Mesothelial cell of epicardium (in vitro differentiated cells): ENCODE measurements at places on chromosomes 2 and 18. TPM values are rescaled to one million over a fixed set of nuclear protein-coding genes. Genes with fewer than 3 reads are reported as not detected.
A peak's percentile ranks its signal among the peaks of the same experiment; 100 is the strongest.

Gene NETO1
- total RNA-seq: not detected in 3 replicates

Gene FIGN
- 11.5 to 12.6 TPM (median 11.9 TPM) in 3 replicates for total RNA-seq

Gene SPATA3
- total RNA-seq: not detected in 3 replicates

Gene ITGA6
- total RNA-seq: 32.3 to 40.5 TPM (median 33.3 TPM) in 3 replicates

Gene CYB5A
- 36.5 to 46.5 TPM (median 37.6 TPM) in 3 replicates for total RNA-seq

Gene GPR55
- total RNA-seq: not detected in 3 replicates

Gene NEU4
- 0.87 to 1.8 TPM (median 1.7 TPM) in 3 replicates for total RNA-seq

Gene CROCC2
- total RNA-seq: 0.16 to 0.32 TPM (median 0.16 TPM) in 3 replicates

Gene DNAJC5G
- total RNA-seq: 0.18 to 0.27 TPM in 2 of 3 replicates, not detected in the other

Gene SALL3
- 0.31 to 0.58 TPM (median 0.36 TPM) in 3 replicates for total RNA-seq

Gene MYOM1
- total RNA-seq: 1.2 to 2.8 TPM (median 2.1 TPM) in 3 replicates

GRCh38 chr2:49839818-49840217 lies 685.5 kb upstream of the FSHR start:
- DNase-seq: no peak

DNA sequence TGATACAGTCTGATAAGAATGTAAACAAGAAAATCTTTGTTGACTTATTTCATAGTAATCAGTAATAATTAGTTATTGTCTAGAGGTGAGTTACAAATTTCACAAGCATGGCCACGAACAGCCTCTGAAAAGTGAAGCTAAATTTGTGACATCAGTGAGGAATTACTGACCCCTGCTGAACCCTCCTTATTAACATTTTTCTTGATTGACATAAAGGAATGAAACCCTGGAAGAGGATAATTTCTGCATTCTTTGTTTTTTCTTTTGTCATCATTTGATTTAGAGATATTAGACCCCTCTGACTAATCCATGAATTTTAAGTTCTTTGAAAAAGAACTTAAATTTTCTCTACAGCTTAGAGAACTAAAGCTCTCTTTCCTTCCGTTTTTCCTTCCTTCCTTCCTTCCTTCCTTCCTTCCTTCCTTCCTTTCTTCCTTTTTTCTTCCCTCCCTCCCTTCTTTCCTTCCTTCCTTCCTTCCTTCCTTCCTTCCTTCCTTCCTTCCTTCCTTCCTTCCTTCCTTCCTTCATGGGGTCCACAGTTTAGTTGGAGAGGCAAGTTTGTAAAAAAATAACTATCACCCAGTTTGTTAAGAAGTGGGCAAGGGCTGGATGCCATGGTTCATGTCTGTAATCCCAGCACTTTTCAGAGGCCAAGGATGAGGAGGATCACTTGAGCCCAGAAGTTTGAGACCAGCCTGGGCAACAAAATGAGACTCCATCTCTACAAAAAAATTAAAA lies 387.0 kb downstream of the MTX2 start:
- DNase-seq: no peak

GRCh38 chr2:133602538-133602937 lies 34.3 kb upstream of the NCKAP5 start:
- no peak for DNase-seq

DNA sequence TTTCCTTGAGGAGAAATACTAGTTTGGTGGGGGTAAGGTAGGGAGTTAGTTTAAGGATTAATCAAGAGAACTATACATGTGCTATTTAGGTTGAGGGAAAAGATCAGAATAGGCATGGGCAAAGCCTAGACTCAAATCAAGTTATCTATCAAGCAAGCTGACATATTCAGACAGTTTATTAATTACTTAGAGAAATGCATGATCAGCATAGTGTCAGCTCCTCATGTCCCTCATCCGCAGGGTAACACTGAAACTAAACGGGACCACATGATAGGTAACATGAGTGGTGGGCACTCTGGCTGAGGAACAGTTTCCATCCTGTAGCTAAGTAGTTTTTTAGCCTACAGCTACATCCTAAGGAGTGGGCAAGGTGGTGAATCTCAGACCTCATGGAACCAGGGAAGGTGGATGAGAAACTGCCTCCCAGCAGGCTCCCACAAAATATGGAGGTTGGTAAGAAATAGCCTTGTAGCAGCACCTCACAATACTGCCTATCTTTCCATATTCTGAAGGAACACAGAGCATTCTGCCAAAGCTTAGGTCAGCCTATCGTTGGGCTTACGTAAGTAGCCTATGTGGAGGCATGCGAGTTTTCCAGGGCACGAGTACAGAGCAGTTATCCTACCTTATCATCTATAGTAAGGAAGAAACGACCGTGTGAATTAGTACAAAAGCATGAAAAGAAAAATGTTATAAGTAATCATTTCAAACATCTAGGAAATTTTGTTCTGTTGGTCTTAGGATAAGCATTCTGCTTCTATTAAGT lies 18.4 kb downstream of the ZC3H6 start:
- DNase-seq: no peak

DNA sequence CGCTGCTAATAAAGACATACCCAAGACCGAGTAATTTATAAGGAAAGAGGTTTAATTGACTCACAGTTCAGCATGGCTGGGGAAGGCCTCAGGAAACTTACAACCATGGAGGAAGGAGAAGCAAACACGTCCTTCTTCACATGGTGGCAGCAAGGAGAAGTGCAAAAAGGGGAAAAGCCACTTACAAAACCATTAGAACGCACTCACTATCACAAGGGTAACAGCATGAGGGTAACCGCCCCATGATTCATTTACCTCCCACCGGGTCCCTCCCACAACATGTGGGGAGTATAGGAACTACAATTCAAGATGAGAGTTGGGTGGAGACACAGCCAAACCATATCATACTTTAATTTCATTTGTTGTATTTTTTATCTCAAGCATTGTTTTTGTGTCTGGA lies 67.5 kb downstream of the ATP9B start:
- no peak for DNase-seq

DNA sequence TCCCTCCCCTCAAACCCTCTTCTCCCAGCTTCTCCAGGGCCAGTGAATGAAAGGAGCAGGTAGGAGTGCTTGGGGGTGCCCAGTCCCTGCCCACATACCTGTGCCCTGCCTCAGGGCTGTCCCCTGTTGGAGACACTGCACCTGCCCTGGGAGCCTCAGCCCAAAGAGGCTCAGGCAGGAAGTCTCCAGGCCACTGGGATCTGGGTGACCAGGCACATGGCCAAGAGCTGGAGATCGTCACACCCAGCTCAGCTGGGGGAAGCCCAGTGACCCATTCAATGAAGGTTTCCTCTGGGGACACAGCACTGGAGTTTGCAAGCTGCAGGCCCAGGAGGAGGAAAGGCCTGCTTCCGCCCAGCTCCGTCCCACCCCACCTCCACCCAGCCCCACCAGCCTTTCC lies 156.4 kb downstream of the ZFP36L2 start:
- DNase-seq: no peak

- DNase-seq: no peak
Measured at GRCh38 chr2:137644731-137645130, 319.5 kb upstream of the HNMT start.

DNA sequence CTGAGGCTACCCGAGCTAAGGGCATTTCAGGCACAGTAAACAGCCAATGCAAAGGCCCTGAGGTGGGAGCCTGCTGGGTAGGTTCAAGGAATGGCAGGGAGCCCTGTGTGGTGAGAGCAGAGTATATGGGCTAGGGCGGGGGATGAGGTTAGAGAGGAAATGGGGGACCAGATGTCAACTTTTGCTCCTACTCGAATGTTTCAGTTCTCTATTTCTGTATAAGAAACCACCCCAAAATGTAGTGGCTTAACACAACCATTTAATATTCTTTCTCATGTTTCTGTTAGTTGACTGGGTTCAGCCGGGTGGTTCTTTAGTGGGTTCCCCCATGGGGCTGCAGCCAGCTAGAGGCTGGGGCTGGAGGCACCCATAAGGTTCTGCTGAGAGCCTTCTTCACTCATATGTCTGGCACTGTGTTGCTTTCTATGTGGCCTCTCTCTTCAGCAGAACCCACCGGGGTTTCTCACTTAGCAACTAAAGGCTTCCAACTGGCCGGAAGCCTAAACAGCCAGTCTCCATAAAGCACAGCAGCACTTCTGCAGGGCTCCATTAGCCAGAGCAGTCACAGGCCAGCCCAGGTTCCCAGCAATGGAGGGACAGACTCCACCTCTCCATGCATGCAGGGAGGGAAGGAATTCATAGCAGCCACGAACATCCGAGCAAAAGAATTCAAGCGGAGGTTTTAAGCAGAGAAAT lies 5.6 kb upstream of the ATOH8 start:
- DNase-seq: no peak

DNA sequence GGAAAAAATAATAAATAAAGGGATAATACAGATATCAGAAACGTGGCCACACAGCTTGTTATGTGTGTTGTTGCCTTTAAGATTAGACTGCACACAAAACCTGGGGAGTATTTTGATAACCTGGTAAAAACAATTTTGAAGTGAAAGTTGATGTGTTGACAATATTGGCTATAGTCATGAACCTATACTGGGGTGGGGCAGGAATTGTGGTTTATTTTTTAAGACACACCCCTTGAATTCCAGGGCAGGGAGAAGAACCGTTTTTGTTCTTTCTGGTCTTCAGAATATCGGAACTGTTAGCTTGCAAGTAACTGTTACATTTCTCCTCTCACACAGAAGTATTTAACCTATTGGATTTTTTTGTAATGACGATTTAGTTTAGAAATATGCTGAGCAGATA lies 80.4 kb downstream of the LIMS1 start:
- DNase-seq: no peak

DNA sequence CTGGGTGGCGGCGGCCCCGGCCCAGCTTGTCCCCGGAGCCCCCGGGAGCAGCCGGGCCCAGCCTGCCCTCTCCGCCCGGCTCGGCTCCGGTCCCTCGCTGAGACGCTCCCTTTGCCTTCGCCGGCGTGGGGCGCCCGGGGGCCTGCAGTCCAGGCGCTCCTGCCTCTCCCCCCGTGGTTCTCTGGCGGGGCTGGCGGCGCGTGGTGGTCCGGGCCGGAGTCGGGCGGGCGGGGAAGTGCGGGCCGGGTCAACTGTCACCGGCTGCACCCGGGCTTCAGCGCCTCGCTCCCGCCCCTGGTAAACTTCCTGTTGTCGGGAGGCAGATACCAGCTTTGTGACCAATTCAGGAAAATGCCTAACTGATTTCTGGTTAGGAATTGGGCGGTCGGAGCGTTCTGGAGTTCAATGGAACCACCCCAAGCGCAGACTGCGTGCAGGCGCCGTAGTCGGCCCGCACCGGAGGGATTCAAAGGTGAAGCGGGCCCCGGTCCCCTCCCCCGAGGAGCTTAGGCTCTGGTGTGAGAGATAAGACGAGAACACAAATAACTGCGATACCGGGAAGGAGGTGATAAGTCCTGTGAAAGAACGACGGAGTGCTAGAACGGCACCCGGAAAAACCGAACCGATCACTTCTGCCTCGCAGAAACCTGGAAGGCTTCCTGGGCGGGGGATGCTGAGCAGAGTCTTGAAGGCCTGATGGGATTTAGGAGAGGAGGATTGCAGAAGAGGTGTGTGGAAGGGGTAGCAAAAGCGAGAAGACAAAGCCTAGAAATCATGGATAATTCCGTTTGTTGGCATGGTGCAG lies 891 bp downstream of the CAB39 start:
- peak; percentile 26 for DNase-seq

DNA sequence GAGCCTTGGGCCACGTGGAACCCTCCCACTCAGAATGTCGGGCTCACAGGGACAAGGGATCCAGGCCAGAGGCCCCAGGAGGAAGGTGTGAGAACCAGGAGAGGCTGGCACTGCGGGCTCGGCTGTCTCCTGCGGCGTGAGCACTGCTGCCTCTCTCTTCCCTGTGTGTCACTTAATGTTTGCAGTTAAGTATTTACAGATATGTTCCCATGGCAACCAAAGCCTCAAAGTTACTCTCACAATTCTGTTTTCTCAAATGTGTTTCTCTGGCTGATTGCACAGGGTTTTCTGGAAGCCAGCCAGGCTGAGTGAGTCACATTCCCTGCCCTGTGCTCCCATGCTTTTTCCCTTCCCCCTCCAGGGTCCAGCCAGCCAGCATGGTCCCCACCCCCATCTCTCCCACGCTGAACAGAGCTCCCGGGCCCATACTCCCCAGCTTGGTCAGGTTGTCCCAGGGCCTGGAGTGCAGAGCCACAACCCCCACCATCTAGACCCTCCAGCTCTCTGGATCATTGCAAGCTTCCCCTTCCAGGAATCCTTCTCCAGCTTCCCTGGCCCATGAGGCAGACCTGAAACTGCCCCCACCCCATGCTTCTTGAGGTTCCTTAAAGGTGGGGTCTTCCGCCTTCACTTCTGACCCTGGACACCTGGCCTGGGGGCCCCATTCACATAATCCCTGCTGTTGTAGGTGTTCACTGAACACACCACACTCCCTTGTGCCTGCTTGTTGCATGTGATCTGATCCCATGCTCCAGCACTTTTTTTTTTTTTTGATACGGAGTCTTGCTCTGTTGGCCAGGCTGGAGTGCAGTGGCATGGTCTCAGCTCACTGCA lies 265.9 kb downstream of the CELF4 start:
- DNase-seq: peak; percentile 88

GRCh38 chr2:36456227-36457175 lies 100.9 kb downstream of the CRIM1 start:
- DNase-seq: no peak
